ENCODE measurements at places on chromosomes 5 and 9.
A peak's percentile ranks its signal among the peaks of the same experiment; 100 is the strongest.

DNA sequence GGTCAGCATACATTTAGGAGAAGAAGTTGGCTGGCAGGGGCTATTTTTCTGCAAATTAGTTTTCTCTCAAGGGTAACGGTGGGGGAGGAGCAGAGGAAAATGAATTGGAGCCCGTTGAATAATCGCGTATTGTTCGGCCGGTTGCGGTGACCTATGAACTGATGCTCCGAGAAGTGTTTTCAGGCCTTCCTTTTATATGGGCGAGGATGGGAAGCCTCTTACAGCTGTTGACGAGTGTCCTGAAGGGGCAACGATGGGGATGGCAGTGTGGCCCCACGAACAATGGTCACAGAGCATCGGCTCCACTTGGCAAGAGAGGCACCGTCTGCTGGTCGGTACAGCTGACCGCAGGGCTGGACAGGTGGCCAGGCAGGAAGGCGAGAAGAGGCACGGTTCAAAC is 400.7 kb downstream of the ZSWIM6 start:
- DNase-seq = no peak

- DNase-seq = no peak
These were observed 446.7 kb upstream of the ACTBL2 start for GRCh38 chr5:57929271-57929670.

GRCh38 chr9:18805386-18805785 is 227.6 kb downstream of the SAXO1 start:
- no peak for DNase-seq

DNA sequence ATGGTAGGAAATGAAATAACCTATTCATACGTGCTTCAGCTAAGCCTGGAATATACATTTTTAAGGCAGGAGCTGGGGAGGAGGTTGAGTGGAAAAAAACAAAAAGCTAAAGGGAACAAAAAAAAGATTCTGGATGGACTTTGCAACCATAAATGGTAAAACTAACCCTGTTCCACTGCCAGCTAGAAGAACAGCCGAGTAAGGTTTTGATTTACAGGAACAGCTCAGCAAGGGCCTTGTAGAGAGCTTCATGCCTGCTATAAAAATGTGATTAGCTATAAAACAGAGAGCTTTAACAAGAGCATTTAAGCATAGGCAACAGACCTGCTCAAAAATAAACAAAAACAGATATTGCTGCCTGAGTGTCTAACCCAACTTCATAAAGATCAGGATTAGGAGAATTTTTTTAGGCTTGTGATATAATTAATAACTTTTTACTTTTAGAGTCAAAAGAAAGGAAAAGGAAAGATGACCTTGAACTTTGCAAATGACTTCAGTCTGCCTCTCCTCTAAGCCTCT is 194.8 kb downstream of the FBXL7 start:
- DNase-seq = peak; percentile 51

- DNase-seq = no peak
These were observed 312.6 kb upstream of the KIF2A start for GRCh38 chr5:61993295-61993927.

All from BJ (cell line).